ENCODE measurements at places on chromosomes 3 and 15. TPM values are rescaled to one million over a fixed set of nuclear protein-coding genes. Genes with fewer than 3 reads are reported as not detected.

GJD2 gene
- not detected for total RNA-seq

DNA sequence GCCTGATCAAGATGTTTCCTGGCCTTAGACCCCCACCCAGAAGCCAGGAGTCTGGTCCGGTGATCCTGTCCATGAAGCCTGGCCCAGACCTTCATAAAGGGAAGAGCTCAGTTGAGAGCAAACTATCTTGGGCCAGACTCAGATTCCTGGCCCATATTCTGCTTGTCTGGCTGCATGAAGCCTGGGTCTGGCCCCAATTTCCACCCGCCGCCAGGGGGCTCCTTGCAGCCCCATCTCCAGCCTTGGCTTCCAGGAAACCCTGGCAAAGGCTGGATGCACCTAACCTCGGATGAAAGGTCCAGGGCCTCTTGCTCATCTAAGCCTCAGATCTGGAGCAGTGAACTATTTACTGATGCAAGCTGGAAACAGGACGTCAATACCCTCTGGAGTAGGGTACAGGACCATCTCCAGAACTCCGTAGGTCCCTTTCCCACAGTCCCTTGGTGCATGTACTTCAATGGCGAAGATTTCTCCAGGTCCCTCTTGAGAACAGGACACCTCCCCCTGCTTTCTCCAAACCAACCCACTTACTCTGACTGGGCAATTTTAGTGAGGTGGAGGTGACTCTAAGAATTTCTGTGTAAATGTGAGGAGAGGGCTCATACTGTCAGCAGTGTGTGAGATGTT, 5.6 kb downstream of the FOXL2 start:
- DNase-seq = no peak
- peaks cover 52% of the 10 kb centered on the region for H3K27me3 ChIP-seq
- H3K4me1 ChIP-seq = peaks cover 30% of the 10 kb centered on the region
- no peak overlapping the region for H3K27ac ChIP-seq
- H3K36me3 ChIP-seq = peaks cover 6% of the 10 kb centered on the region

- no peak overlapping the region for H3K27ac ChIP-seq
- peaks cover 21% of the 10 kb centered on the region for H3K4me1 ChIP-seq
- DNase-seq = no peak
- H3K4me3 ChIP-seq = no peak overlapping the region
- H3K27me3 ChIP-seq = no peaks in the 10 kb centered on the region
These were observed 27.8 kb downstream of the FAM43A start for GRCh38 chr3:194713299-194714136.

CCDC13 gene
- 1.2 TPM for total RNA-seq

- no peaks in the 10 kb centered on the region for H3K27me3 ChIP-seq
- no peak for DNase-seq
- no peaks in the 10 kb centered on the region for H3K36me3 ChIP-seq
- no peak overlapping the region for H3K27ac ChIP-seq
These were observed 315.0 kb downstream of the OCA2 start for GRCh38 chr15:27784107-27784506.

DNA sequence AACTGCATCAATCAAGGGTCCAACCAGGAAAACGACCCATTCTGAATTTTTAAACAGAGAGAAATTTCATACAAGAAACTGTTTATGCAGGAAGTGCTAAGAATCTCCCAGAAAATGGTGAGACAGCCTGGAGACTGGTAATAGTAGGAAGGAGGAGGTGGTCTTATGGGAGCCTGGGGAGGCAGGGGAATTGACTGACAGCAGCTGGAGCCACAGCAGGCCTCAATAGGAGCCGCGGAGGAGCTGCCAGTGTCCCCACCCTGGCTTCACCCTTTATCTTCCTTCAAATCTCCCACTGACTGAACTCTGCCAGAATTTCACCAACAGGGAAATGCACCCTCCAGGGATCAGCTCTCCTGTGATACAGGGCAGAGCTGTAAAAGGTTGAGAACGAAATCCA, 7.5 kb upstream of the C3orf80 start:
- H3K27me3 ChIP-seq = peaks cover 48% of the 10 kb centered on the region
- H3K4me3 ChIP-seq = no peak overlapping the region
- H3K4me1 ChIP-seq = no peaks in the 10 kb centered on the region
- no peaks in the 10 kb centered on the region for H3K36me3 ChIP-seq
- no peak overlapping the region for H3K27ac ChIP-seq

GRCh38 chr3:178182337-178182779, 353.9 kb upstream of the KCNMB2 start:
- H3K4me3 ChIP-seq = no peak overlapping the region
- H3K27ac ChIP-seq = no peak overlapping the region
- no peaks in the 10 kb centered on the region for H3K4me1 ChIP-seq
- DNase-seq = no peak
- H3K27me3 ChIP-seq = peaks cover 11% of the 10 kb centered on the region
